ENCODE measurements at places on chromosomes 6 and 20. TPM values are rescaled to one million over a fixed set of nuclear protein-coding genes. Genes with fewer than 3 reads are reported as not detected.

GRCh38 chr20:17654649-17655285 is 27.3 kb downstream of the RRBP1 start:
- peaks cover 5% of the 10 kb centered on the region for H3K36me3 ChIP-seq
- H3K27ac ChIP-seq: no peak overlapping the region
- no peak overlapping the region for H3K4me3 ChIP-seq
- no peaks in the 10 kb centered on the region for H3K4me1 ChIP-seq
- no peak for DNase-seq
- no peaks in the 10 kb centered on the region for H3K27me3 ChIP-seq

TSBP1 gene
- total RNA-seq: not detected

- peak; percentile 22 for DNase-seq
- H3K36me3 ChIP-seq: no peaks in the 10 kb centered on the region
- H3K4me1 ChIP-seq: peaks cover 6% of the 10 kb centered on the region
- H3K4me3 ChIP-seq: no peak overlapping the region
These were observed 683 bp upstream of the GCNT2 start for GRCh38 chr6:10520468-10520867.

DNA sequence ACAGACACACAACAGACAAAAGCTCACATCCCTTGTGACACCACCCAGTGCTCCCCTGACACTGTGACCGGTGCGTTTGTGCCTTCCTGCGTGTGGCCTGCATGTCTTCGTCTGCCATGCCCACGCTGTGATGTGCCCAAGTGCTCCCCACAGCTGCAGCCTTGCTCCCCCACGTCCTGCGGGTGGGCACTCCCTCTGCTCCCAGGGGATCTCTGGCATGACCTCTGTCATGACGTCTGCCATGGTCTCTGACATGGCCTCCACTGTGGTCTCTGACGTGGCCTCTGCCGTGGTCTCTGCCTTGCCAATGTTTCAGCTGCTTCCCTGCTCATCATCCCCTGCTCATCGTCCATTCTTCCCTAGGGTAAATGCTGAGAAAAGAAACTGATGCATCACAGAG is 200.9 kb downstream of the DLL1 start:
- peak; percentile 68 for DNase-seq
- no peaks in the 10 kb centered on the region for H3K4me1 ChIP-seq
- H3K27ac ChIP-seq: no peak overlapping the region
- H3K27me3 ChIP-seq: no peaks in the 10 kb centered on the region
- no peak overlapping the region for H3K4me3 ChIP-seq

- H3K27me3 ChIP-seq: peaks cover 24% of the 10 kb centered on the region
- H3K36me3 ChIP-seq: no peaks in the 10 kb centered on the region
- no peak overlapping the region for H3K27ac ChIP-seq
- DNase-seq: peak; percentile 3
- no peaks in the 10 kb centered on the region for H3K4me1 ChIP-seq
These were observed 885 bp downstream of the MTCL3 start for GRCh38 chr6:127518191-127518709.

OR2J3 gene
- not detected for total RNA-seq

DNA sequence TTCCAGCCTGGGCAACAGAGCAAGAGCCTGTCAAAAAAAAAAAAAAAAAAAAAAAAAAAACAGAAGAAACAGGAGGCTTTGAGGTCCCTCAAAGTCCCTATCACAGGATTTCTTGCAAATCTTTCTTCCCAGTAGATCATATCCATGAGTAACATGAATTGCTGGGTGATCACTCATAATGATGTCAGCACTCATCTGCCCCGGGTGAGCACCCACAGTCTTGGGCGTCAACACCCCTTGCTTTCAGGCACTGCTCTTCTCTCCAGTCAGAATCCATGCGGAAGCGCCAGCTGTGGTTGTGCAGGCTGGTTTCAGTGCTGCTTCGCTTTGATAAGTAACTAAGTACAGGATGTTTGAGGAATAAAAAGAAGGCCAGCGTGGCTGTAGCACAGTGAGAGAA is 40.2 kb upstream of the INSM1 start:
- no peaks in the 10 kb centered on the region for H3K27me3 ChIP-seq
- H3K4me1 ChIP-seq: no peaks in the 10 kb centered on the region
- H3K36me3 ChIP-seq: no peaks in the 10 kb centered on the region
- no peak for DNase-seq

GRCh38 chr6:156395276-156395675 is 381.9 kb upstream of the ARID1B start:
- no peaks in the 10 kb centered on the region for H3K27me3 ChIP-seq
- no peaks in the 10 kb centered on the region for H3K36me3 ChIP-seq
- no peak for DNase-seq
- no peak overlapping the region for H3K4me3 ChIP-seq
- H3K27ac ChIP-seq: no peak overlapping the region
- no peaks in the 10 kb centered on the region for H3K4me1 ChIP-seq

GABRR2 gene
- 0.38 TPM for total RNA-seq

NOX3 gene
- not detected for total RNA-seq

DNA sequence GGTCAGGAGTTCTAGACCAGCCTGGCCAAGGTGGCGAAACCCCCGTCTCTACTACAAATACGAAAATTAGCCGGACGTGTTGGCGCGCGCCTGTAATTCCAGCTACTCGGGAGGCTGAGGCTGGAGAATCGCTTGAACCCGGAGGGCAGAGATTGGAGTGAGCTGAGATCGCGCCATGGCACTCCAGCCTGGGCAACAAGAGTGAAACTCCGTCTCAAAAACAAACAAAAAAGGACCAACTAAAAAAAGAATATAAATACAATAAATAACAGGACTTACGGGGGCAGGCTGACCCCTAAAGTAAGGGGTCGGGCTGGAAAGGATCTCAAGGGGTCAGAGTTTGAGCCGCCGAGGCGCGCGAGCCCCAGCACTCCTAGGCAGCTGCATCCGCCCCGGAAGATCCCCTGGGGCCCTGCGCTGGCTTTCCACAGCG is 509 bp upstream of the TPD52L2 start:
- peaks cover 3% of the 10 kb centered on the region for H3K36me3 ChIP-seq
- no peak for DNase-seq
- H3K27ac ChIP-seq: peak overlapping the region; percentile 88

ZSCAN16 gene
- total RNA-seq: 6.1 TPM

C6orf141 gene
- total RNA-seq: 2.2 TPM

ARG1 gene
- not detected for total RNA-seq

- peaks cover 3% of the 10 kb centered on the region for H3K4me1 ChIP-seq
- DNase-seq: no peak
- no peaks in the 10 kb centered on the region for H3K36me3 ChIP-seq
- no peak overlapping the region for H3K4me3 ChIP-seq
- H3K27me3 ChIP-seq: no peaks in the 10 kb centered on the region
These were observed 271.7 kb downstream of the TFAP2B start for GRCh38 chr6:51090343-51090742.

GRCh38 chr20:11447371-11448100 is 470.2 kb upstream of the BTBD3 start:
- no peaks in the 10 kb centered on the region for H3K36me3 ChIP-seq
- DNase-seq: no peak
- H3K27ac ChIP-seq: no peak overlapping the region
- no peak overlapping the region for H3K4me3 ChIP-seq

DNA sequence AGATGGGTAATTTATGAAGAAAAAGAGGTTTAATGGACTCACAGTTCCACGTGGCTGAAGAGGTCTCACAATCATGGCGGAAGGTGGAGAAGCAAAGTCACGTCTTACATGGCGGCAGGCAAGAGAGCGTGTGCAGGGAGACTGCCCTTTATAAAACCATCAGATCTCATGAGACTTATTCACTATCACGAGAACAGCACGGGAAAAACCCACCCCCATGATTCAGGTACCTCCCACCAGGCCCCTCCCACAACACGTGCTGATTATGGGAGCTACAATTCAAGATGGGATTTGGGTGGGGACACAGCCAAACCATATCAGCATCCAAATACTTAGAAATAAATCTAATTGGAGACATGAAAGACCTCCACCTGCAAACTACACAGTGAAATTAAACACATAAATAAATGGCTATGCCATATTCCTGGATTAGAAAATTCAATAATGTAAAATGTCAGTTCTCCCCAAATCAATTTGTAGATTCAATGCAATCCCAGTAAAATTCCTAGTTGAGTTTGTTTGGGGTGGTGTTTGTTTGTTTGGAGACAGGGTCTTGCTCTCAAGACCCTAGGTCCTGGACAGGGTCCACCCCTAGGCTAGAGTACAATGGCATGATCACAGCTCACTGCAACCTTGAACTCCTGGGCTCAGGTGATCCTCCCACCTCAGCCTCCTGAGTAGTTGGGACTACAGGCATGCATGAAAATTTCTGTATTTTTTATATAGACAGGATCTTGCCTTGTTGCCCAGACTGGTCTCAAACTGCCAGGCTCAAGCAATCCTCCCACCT is 101.6 kb downstream of the TAF4 start:
- H3K27me3 ChIP-seq: no peaks in the 10 kb centered on the region
- H3K4me3 ChIP-seq: no peak overlapping the region
- DNase-seq: no peak

KCNK16 gene
- not detected for total RNA-seq

- H3K36me3 ChIP-seq: no peaks in the 10 kb centered on the region
- no peaks in the 10 kb centered on the region for H3K27me3 ChIP-seq
- DNase-seq: no peak
- peak overlapping the region; percentile 93 for H3K4me3 ChIP-seq
These were observed 1.6 kb downstream of the TBC1D20 start for GRCh38 chr20:460707-461106.

DNA sequence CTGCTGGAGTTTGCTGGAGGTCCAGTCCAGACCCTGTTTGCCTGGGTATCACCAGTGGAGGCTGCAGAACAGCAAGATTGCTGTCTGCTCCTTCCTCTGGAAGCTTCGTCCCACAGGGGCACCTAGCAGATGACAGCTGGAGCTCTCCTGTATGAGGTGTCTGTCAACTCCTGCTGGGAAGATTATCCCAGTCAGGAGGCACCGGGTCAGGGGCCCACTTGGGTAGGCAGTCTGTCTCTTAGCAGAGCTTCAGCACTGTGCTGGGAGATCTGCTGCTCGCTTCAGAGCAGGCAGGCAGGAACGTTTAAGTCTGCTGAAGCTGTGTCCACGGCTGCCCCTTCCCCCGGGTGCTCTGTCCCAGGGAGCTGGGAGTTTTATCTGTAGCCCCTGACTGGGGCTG is 96.8 kb upstream of the SLC35F1 start:
- H3K27ac ChIP-seq: no peak overlapping the region
- H3K27me3 ChIP-seq: no peaks in the 10 kb centered on the region
- H3K36me3 ChIP-seq: no peaks in the 10 kb centered on the region

DNA sequence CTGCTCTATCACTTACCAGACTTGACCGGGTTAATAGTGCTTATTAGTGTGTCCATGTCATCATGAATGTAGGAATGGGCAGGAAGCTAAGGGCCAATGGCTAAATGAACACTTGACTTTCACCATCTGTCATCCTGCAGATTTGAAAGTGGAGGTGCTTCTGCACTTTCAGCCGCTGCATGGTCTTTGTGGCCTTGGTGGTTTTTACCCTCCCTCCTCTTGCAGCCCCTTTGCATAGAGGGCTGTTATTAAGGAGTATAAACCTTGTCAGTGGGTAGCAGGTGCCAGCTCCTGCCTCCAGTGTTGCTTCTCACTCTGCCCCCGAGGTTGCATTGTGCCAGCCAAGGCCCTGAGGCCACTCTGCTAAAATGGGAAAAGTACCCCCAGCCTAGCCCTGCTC is 122.2 kb upstream of the TNFAIP3 start:
- no peaks in the 10 kb centered on the region for H3K36me3 ChIP-seq
- no peak overlapping the region for H3K27ac ChIP-seq
- no peaks in the 10 kb centered on the region for H3K27me3 ChIP-seq
- no peak overlapping the region for H3K4me3 ChIP-seq
- DNase-seq: no peak

AGER gene
- total RNA-seq: 13.0 TPM

- DNase-seq: no peak
- no peaks in the 10 kb centered on the region for H3K27me3 ChIP-seq
- no peaks in the 10 kb centered on the region for H3K36me3 ChIP-seq
These were observed 125.4 kb downstream of the MAN1A1 start for GRCh38 chr6:119224095-119224701.

CHD6 gene
- 53.5 TPM for total RNA-seq

DNA sequence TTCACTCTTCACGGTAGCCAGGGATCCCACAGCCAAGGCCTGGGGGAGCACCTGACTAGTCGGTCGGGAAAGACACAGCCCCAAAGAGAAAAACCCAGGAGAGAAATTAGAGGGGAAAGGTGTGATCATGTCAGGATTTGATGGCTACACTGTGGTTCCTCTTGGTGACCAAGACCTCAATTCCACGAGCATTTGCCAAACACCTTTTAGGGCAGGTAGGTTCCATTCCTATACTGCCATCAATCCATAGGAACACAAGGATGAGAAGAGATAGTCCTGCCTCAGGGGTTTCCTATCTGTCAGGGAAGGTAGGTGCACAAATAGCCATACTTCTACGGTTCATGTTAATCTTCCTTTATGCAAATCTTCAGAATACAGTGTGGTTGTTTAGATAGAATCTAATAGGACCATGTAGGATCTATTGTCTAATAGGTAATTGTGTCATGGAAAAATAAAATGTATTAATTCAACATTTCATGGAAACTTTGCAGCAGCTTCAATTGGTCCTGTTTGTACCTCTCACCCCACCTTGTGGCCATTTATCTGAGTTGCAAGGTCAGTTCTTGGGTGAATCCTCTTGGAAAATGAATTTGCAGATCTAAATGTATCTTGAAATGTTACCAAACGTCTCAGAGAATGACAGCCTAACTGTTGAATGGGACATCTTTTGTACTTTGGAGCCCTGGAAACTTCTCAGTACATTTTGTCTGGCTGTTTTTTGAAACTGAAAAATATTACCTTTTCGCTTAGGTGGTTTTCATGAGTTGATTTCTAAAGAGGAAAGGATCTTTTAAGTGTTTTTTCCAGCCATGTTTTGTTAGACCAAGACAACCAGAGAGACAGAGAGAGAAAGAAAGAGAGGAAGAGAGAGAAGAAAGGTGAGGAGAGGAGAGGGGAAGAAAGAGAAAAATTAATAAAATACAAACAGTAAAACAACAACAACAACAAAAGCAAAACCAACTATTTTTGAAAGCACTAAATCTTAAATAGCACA is 33.7 kb upstream of the IYD start:
- peak; percentile 56 for DNase-seq
- no peak overlapping the region for H3K27ac ChIP-seq
- no peaks in the 10 kb centered on the region for H3K36me3 ChIP-seq
- no peaks in the 10 kb centered on the region for H3K27me3 ChIP-seq

- H3K4me1 ChIP-seq: no peaks in the 10 kb centered on the region
- H3K4me3 ChIP-seq: no peak overlapping the region
- no peaks in the 10 kb centered on the region for H3K36me3 ChIP-seq
- H3K27me3 ChIP-seq: no peaks in the 10 kb centered on the region
These were observed 126.0 kb upstream of the LRFN2 start for GRCh38 chr6:40713002-40713719.

IMPG1 gene
- total RNA-seq: not detected
